ENCODE measurements at places on chromosomes 6 and 20.

GRCh38 chr6:63280639-63281180 lies 39.1 kb downstream of the LGSN start:
- no peak for DNase-seq

GRCh38 chr6:114404339-114404955 lies 61.6 kb upstream of the HS3ST5 start:
- no peak for DNase-seq

DNA sequence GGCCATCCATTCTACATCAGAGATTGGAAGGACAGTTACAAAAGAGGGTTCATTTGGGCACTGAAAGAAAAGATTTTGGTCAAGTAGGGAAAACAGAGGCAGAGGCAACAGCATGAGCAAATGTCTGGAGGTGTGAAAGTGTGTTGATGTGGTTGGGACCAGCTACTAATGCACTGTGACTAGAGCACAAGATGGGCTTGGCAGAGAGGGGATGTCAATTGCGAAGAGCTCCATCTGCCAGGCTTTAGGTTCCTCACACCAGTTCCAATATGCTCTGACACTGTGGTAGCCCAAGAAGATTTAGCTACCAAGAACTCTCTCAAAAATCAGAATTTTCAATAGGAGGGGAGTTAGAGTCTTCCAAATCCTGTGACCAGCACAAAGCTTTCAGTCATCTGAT lies 42.1 kb downstream of the TRAF3IP2 start:
- DNase-seq, result no peak

- no peak for DNase-seq
These were observed 35.9 kb downstream of the ID4 start for GRCh38 chr6:19873031-19873430.

DNA sequence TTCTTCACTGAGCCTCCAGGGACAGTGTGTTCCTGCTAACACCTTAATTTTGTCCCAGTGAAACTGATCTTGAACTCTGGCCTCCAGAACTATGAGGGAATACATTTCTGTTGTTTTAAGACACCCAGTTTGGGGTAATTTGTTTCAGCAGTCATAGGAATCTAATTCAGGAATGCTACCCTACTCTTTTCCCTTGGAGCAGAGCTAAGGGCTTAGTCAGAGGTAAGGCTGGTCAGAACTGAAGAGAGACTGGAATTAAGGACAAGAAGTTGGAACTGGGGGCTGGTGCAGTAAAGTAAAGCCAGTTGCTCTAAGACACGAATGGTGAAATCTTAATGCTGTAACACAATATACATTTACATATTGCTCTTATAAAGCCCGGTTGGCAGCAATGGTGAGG lies 809.7 kb downstream of the MAFB start:
- DNase-seq, result no peak

DNA sequence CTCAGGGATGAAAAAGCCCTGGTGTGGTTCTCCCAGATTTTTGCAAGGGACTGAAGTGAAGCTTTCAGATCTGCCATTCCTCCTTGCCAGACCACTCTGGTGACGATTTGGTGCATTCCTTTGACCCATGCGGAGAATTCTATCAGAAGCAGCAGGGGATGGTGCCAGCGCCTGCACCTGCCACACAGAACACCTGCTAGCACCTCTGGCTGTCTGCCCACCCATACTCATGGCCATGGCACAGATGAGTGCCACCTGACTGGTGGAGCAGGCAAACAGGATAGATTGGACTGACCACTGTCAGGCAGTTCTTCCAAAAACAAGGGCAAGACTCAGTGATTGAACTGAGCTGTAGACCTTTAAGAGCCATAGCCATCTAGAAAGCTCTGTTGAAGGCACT lies 107.1 kb downstream of the CDYL start:
- no peak for DNase-seq

- DNase-seq, result no peak
These were observed 16.1 kb downstream of the LMBRD1 start for GRCh38 chr6:69780585-69781178.

DNA sequence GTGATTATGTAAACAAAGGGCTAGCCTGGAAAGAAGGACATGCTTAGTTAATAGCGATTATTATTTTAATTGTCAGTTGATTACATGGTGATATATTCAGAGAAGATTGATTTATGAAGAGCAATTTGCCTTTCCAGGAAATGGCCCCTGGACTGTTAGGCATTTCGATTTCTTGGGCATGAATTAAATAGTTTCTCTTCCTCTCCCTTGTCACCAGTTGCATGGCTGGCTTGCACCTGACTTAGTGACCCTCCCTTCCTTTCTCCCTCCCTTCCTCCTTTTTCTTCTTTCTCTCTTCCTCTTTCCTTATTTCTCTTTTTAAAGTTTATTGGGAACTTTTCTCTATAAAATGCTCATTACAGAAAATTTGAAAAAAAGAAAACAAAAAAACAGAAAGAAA lies 235.4 kb downstream of the CDC5L start:
- DNase-seq, result no peak

GRCh38 chr6:74551896-74552295 lies 654.0 kb downstream of the COL12A1 start:
- no peak for DNase-seq

- no peak for DNase-seq
These were observed 32.3 kb downstream of the UST start for GRCh38 chr6:148779142-148779562.

GRCh38 chr6:93989630-93990029 lies 570.3 kb upstream of the EPHA7 start:
- DNase-seq, result no peak

- no peak for DNase-seq
These were observed 9.9 kb downstream of the TRIM40 start for GRCh38 chr6:30145818-30146217.

GRCh38 chr6:139003751-139004150 lies 15.7 kb upstream of the REPS1 start:
- DNase-seq, result no peak

- no peak for DNase-seq
These were observed 9.2 kb downstream of the SOX12 start for GRCh38 chr20:334578-334977.

Measured in stimulated activated CD8-positive, alpha-beta memory T cell treated with anti-CD3 and anti-CD28 coated beads, Interleukin-2, amount 100 ng/mL, for 1 hour (primary cell).